Left cardiac atrium (tissue), 4 donors: ENCODE measurements at places on chromosomes 16 and 17.

GRCh38 chr17:77951123-77951522 lies 7.4 kb upstream of the TNRC6C start:
- no peak for DNase-seq

DNA sequence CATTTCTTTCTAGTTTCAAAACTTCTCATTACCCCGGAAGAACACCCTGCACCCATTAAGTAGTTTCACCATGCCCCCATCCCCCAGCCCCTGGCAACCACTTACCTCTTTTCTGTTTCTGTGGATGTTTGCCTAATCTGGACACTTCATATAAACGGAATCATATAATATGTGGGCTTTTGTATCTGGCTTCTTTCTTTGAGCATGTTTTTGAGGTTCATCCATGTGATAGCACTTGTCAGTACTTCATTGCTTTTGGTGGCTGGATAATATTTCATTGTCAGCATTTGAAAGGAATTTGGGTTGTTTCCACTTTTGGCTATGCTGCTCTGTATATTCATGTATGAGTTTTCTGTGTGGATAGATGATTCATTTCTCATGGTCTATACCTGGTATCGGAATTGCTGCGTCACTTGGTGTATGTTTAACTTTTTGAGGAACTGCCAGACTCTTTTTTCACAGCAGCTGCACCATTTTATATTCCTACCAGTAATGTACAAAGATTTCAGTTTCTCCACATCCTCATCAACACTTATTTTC lies 30.0 kb upstream of the SLC5A10 start:
- DNase-seq: no peak

- peak; percentile 44 for DNase-seq
These were observed 994 bp downstream of the PITPNA start for GRCh38 chr17:1561420-1562175.

- no peak for DNase-seq
These were observed 4.2 kb downstream of the HID1 start for GRCh38 chr17:74968361-74968780.

- DNase-seq: peak; percentile 77
These were observed 23.2 kb downstream of the MXRA7 start for GRCh38 chr17:76687298-76688164.

DNA sequence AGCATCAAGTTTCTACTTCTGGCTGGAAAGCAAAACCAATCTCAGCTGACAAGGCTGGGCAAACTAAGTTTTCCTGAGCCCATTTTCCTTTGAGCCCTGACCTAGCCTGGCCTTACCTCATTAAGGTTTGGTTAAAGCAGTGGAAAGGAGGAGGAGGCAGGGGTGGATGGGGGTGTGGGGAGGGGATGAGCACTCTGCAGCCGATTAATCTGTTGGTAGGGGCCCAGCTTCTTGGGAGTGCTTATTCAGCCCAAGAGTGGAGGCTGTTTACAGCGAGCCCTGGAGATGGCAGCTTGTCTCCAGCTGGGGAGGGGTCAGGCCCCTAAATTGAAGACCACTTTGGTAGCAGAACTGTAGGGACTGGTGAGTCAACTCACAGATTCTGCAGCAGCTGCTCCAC lies 12.0 kb downstream of the SMCR8 start:
- DNase-seq: no peak

DNA sequence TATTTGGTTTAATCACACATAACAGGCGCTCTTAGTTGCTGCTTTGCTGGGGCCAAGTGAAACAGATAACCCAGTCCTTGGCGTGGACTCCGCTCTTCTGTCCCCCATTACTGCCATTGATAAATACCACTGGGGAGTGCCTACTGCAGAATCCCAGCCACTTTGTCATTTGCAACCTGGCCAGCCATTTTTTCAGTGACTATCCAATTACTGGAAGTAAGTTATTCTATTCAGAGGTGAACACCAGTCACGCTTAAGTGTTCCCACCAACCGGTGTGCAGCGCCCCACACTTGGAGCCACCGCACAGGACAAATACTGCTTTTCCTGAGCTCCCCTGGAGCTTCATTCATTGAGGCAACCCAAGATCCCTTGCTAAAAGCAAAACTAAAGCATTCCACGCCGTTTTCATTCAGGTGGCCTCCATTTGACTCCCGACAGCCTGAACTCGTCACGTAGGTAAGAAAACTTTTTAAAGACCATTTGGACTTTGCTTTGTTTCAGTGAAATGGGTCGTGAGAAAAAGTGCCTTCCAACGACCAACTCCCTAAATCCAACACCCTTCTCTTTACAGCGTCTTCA lies 1.8 kb downstream of the USP7 start:
- DNase-seq: no peak

GRCh38 chr16:10999300-10999699 lies 54.9 kb downstream of the CLEC16A start:
- no peak for DNase-seq

- no peak for DNase-seq
These were observed 15.3 kb downstream of the CDH3 start for GRCh38 chr16:68660359-68660795.

GRCh38 chr16:84414789-84415326 lies 46.5 kb downstream of the ATP2C2 start:
- no peak for DNase-seq

DNA sequence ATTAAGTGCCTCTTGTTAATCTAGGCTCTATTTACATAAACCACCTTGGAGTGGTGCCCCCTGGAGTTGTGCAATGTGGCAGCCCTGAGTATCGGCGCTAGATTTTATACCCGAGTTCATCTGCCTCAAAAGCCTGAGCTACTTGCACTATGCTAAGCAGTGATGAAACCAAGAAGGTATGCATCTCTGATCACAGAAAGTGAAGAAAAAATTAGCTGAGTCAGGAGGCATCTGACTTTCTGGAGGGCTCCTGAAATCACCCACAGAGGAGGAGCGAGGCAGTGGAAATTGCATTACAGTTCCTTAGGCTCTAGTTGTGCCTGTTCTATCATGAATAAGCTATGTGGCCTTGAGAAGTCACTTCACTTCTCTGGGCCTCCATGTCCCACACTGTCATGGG lies 80.3 kb upstream of the PSMD7 start:
- DNase-seq: no peak

- DNase-seq: no peak
These were observed 11.6 kb downstream of the COTL1 start for GRCh38 chr16:84606081-84606875.

- no peak for DNase-seq
These were observed 24.7 kb upstream of the AQP8 start for GRCh38 chr16:25192096-25192495.

- DNase-seq: peak; percentile 71
These were observed 29.2 kb upstream of the LRRC75A start for GRCh38 chr17:16521070-16521727.

- DNase-seq: no peak
These were observed 18.7 kb downstream of the DCUN1D3 start for GRCh38 chr16:20881503-20881878.

DNA sequence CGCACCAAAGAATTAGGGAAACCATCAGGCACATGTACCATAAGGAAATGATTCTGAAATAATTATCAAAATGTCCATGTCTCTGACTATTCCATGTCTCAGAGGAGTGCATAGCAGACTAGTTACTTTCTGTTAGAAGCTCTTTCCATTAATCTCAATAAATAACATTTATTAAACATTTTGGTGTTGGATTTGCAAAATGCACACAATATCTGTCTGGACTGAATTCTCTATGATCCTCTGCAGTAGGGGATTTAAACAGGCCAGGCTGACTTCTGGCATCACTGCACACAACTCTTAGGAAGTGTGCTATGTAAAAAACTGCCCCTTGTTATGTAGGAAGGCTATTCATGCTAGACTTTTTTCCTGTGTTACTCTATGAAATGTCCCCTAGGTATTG lies 283.3 kb upstream of the CDH5 start:
- no peak for DNase-seq

DNA sequence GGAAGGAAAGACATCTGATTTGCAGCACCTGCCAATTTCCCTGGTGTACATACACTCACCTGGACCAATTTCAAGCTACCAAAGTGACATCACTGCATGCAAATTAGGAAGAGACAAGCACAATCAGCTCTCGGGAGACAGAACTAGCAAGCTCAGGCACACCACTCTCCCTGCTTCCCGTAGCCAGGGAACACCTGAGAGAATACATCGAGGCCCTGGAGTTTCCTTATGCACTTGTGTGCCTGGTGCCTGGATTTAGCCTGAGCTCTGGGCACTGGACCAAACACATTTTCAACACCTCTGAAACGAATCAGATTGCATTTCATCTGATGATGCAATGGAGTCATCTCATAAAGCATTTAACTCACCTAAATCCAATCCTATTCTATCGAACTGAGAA lies 110.5 kb downstream of the HS3ST2 start:
- DNase-seq: no peak

DNA sequence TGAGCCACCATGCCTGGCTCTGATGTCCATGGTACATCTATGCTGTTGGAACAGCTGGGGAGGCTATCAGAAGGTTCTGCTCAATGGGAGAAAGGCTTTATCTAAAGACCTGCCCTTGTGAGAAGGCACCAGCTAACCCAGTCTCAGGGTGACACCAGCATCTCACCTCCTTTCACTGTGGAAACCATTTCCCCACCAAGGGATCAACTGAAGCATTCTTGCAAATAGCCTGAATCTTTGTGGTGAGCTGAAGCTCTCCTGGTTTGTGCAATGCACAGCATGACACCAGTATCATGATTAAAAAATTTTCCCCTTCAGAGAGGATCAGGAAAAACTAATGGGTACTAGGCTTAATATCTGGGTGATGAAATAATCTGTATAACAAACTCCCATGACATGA lies 5.1 kb downstream of the CCL18 start:
- no peak for DNase-seq

- DNase-seq: no peak
These were observed 430.4 kb downstream of the WWOX start for GRCh38 chr16:78529881-78530280.

DNA sequence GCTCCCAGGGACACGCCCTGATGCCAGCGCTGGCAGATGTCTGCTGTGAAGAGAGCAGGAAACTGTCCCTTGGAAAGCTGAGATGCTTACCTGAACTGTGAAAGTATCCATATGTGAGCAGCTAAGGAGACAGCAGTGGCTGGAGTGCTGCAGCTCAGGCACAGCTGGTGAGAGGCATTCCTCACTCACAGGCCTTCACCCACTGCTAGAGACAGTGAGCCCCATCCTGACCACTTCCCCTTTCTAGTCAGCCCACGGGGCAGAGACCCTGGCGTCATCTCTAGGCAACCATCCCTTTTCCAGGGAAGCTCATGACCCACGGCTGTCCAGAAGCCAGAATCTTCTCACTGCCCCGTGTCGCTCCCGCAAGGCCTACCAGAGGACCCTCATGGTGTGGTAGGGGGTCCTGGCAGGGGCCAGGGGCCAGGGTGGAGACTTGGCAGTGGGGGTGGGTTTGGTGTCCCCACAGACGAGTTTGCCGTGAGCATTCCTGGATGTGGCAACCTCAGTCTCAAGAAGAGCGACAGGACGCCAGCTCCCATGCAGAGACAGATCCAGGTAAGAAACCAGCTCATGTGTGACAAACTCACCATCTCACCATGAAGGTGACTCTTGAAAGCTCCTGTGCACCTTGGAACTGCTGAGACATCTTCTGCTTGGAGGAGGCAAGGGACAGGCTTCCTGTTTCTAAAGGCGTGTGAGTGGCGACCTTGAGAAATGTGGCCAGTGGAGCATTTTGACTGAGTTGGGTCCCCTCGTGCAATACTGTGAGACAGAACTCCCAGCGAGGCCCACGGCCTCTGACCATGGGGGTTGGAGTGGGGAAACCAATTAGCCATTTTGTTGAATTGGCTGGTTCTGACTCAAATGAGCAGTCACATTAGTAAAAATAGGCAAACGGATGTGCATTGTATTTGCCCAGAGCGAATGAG lies at the start of gene SCIMP:
SCIMP (minus strand) TSS at position 216 of the 932 bp plus-strand sequence; CDS start at position 111, 105 bp downstream.
- DNase-seq: peak; percentile 40

GRCh38 chr17:69057280-69057679 lies 3.4 kb downstream of the ABCA9 start:
- DNase-seq: no peak

DNA sequence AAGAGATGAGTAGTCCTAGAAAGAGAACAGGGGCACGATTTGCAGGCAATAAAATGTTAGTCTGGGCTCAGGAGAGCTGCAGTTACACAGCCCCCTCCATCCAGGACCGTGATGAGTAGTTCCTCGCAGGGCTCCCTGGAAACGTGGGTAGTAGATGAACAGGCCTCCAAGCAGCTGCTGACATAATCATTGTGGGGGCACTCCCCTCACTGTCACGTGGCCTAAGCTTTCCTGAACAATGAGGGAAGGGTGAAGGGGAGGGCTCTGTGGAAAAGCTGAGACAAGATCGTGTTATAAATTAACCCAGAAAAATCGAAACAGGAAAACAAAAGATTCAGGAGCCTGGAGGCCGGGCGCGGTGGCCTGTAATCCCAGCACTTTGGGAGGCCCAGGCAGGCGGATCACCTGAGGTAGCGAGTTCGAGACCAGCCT lies 1.3 kb upstream of the PER1 start:
- DNase-seq: peak; percentile 89
